Right atrium auricular region (tissue), 2 donors: ENCODE measurements at places on chromosomes 4 and X. TPM values are rescaled to one million over a fixed set of nuclear protein-coding genes. Genes with fewer than 3 reads are reported as not detected.

- no peak for DNase-seq
Observed at GRCh38 chr4:21765810-21766407, 182.7 kb downstream of the KCNIP4 start.

DNA sequence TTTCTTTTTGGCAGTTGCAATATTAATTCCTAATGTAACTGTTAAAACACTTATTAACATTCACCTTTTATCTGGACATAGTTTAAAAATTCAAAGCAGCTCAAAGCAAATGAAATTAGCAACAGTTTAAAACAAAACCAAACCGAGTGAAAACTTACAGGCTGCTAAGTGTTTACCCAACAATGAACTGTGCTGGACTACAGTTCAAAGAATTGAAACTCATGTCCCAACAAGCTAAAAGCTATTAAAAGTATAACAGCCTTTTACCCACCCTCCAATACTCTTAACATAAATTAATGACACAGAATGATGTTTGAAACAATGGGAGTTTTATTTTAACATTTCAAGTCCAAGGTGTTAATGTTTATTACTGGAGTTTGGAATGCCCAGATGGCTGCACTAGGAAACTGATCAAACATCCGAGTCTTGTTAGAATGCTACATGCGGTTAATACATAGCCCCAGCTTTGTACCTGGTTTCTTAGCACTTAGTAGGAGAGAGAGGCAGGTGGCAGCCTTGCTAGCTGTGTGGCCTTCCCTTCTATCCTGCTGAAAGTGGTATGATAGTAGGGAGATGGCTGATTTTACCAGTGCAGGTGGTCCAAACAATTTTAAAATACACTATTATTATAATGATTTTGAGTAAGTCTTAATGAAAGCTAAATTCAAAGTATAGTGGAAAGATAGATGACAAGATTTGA, 21.1 kb upstream of the FRYL start:
- no peak for DNase-seq

SRPX gene
- total RNA-seq: 81.8 TPM

POF1B gene
- 14.5 TPM for total RNA-seq

TBX22 gene
- not detected for total RNA-seq
